ENCODE measurements at places on chromosomes 3 and 15. TPM values are rescaled to one million over a fixed set of nuclear protein-coding genes. Genes with fewer than 3 reads are reported as not detected.

DNA sequence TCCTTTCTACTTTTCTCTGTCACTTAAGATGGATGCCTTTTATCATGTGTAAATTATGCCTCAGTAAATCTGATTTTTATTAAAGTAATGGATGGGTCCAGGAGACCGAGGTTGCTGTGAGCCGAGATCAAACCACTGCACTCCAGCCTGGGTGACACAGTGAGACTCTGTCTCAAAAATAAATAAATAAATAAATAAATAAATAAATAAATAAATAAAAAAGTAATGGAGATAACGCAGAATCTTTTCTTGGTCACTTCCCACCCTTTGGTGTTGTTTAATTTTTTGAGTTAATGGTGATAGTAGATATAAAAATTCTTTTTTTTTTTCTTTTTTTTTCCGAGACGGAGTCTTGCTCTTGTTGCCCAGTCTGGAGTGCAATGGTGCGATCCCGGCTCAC is 44.1 kb upstream of the MUC13 start:
- DNase-seq = no peak

- peak; percentile 80 for DNase-seq
These were observed 27.4 kb upstream of the FOXB1 start for GRCh38 chr15:59976480-59977271.

- DNase-seq = no peak
These were observed 35.3 kb downstream of the CHRD start for GRCh38 chr3:184415203-184415490.

DNA sequence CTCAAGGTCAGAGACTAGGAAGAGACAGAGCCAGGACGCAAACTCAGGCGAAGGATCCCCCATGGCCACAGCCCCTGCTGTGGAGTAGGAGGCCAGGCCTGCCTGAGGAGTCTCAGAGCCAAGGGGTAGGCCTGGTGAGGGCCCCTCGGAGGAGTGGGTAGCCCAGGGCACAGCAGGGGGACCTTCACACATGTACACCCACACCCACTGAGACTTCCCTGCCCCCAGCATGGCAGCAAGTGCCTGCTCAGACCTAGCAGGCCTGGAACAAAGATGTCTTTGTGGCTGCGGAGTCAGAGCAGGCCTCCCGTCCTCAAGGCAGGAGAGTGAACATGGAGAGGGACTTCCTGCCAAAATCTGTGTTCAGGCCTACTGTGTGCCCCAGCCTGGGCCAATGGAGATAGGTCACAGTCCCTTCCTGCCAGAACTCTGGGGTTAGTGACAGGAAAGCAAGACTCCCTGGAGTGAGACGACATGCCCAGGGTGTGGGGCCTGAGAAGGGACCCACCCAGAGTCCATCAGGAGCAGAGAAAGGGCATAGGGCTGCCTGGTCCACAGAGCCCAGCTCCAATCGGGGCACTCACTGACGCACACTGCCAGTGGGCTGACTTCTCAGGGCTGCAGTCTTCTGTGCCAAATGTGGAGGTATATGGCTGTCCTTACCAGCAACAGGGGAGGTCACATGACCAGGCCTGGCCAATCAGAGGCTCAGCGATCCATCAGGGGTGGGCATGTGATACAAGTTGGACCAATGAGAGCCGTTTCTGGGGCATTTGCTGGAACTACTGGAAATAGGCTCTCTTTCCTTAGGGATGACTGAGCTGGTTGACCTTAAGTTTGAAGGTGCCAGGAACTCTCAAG is 2.3 kb downstream of the GRIP2 start:
- DNase-seq = peak; percentile 12

- DNase-seq = no peak
These were observed 19.6 kb downstream of the CD86 start for GRCh38 chr3:122074621-122075265.

- DNase-seq = no peak
These were observed 225.4 kb upstream of the SOX2 start for GRCh38 chr3:181486141-181486885.

GRCh38 chr3:173513123-173513522 is 115.6 kb downstream of the NLGN1 start:
- no peak for DNase-seq

MRAS gene
- 0.38 TPM for polyA plus RNA-seq

SLCO3A1 gene
- 47.9 TPM for polyA plus RNA-seq

ANAPC13 gene
- 84.6 TPM for polyA plus RNA-seq

SCG3 gene
- not detected for polyA plus RNA-seq

Measured in CD8-positive, alpha-beta memory T cell (primary cell).